A549 treated with Mapracorat at 1 μM for 4 hours (cell line): ENCODE measurements at places on chromosomes 5 and 9. TPM values are rescaled to one million over a fixed set of nuclear protein-coding genes. Genes with fewer than 3 reads are reported as not detected.

The ST8SIA4 gene
- 0.20 to 0.38 TPM (median 0.29 TPM) in 5 replicates for total RNA-seq

The ZNF618 gene
- total RNA-seq = 7.9 to 11.2 TPM (median 10.4 TPM) in 5 replicates

The PCDHA2 gene
- 0.10 TPM in 1 of 5 replicates, not detected in the others for total RNA-seq

The OGN gene
- total RNA-seq = not detected in 5 replicates

The DNAH5 gene
- total RNA-seq = 1.5 to 2.3 TPM (median 2.1 TPM) in 5 replicates

The MSMP gene
- not detected in 5 replicates for total RNA-seq

The HARS1 gene
- 70.9 to 83.6 TPM (median 77.9 TPM) in 5 replicates for total RNA-seq

The PCDH12 gene
- 0.01 to 0.11 TPM (median 0.02 TPM) in 3 of 5 replicates, not detected in the others for total RNA-seq

The DMRTA1 gene
- 0.58 to 0.83 TPM (median 0.70 TPM) in 5 replicates for total RNA-seq

The GPR151 gene
- not detected in 5 replicates for total RNA-seq

The BTNL3 gene
- not detected in 5 replicates for total RNA-seq

The FAM120AOS gene
- 44.6 to 50.5 TPM (median 48.5 TPM) in 5 replicates for total RNA-seq

The IL33 gene
- total RNA-seq = 0.23 to 0.63 TPM (median 0.33 TPM) in 5 replicates

The FBP1 gene
- total RNA-seq = 0.13 TPM in 1 of 5 replicates, not detected in the others

The OR1Q1 gene
- total RNA-seq = not detected in 5 replicates

The UNC13B gene
- 10.0 to 11.0 TPM (median 10.5 TPM) in 5 replicates for total RNA-seq

The PCDHA10 gene
- total RNA-seq = 0.01 to 0.06 TPM (median 0.03 TPM) in 4 of 5 replicates, not detected in the other

The LHX6 gene
- 1.9 to 2.4 TPM (median 2.1 TPM) in 5 replicates for total RNA-seq

The PCDHB9 gene
- 0.03 to 0.26 TPM (median 0.05 TPM) in 3 of 5 replicates, not detected in the others for total RNA-seq

The SKP2 gene
- 15.0 to 21.6 TPM (median 20.2 TPM) in 5 replicates for total RNA-seq

The CDC14B gene
- total RNA-seq = 9.8 to 12.9 TPM (median 12.0 TPM) in 5 replicates

The ZBTB43 gene
- 7.2 to 10.4 TPM (median 7.4 TPM) in 5 replicates for total RNA-seq

The IFNK gene
- not detected in 5 replicates for total RNA-seq

The IL4 gene
- total RNA-seq = not detected in 5 replicates
